ENCODE measurements at places on chromosomes 6 and 20.
A peak's percentile ranks its signal among the peaks of the same experiment; 100 is the strongest.

- H3K27me3 ChIP-seq = peaks cover 4% of the 10 kb centered on the region
- no peak for DNase-seq
- no peak overlapping the region for H3K4me3 ChIP-seq
- H3K4me1 ChIP-seq = peaks cover 52% of the 10 kb centered on the region
- H3K36me3 ChIP-seq = peaks cover 5% of the 10 kb centered on the region
Measured at GRCh38 chr20:49706630-49707091, 7.0 kb downstream of the B4GALT5 start.

GRCh38 chr6:119727504-119728219 lies 378.1 kb upstream of the MAN1A1 start:
- H3K27ac ChIP-seq = no peak overlapping the region
- H3K27me3 ChIP-seq = no peaks in the 10 kb centered on the region
- H3K36me3 ChIP-seq = no peaks in the 10 kb centered on the region
- H3K4me3 ChIP-seq = no peak overlapping the region
- H3K4me1 ChIP-seq = no peaks in the 10 kb centered on the region

DNA sequence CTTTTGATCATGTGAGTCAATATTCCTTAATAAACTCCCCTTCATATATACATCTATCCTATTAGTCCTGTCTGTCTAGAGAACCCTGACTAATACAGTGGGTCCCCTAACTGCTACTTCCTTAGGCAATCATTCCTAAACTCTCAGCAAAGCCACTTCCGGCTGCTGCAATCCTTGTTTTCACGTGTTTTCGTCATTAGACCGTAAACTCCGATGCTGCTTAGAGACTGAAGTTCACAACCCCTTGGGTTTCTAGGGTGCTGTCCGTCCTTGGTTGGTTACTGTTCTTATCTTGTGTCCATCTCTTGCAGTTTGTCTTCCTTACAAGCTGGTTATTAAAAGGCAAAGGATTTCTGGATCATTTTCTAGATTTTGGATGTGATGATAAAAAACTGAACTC lies 106.4 kb downstream of the GMPR start:
- no peak for DNase-seq
- no peaks in the 10 kb centered on the region for H3K36me3 ChIP-seq
- no peak overlapping the region for H3K4me3 ChIP-seq
- H3K4me1 ChIP-seq = peaks cover 3% of the 10 kb centered on the region
- peaks cover 2% of the 10 kb centered on the region for H3K27me3 ChIP-seq

DNA sequence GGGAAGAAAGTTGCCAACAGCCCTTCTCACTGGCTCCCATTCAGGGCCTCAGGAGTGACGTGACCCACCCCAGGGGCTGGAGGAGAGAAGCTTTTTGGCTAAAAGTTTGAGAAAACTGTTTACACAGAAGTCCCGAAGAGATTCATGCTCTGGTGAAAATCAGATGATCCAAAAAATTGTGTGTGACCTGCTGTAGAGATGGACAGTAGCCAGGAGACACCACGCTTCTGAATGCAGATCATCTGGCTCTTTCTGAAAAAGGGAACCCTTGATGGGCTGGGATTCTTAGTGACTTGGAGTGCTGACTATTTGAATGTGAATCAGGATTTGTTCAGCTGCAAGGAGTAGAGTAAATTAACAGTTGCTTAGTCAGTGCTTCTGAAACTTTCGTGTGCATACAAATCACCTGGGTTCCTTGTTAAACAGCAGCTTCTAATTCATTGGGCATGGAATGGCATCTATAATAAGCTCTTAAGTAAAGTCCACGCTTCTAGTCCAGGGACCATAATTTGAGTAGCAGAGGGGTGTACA lies 265.1 kb downstream of the PREX1 start:
- no peaks in the 10 kb centered on the region for H3K4me1 ChIP-seq
- peaks cover 7% of the 10 kb centered on the region for H3K36me3 ChIP-seq
- H3K27me3 ChIP-seq = peaks cover 2% of the 10 kb centered on the region
- H3K27ac ChIP-seq = no peak overlapping the region
- DNase-seq = no peak
- no peak overlapping the region for H3K4me3 ChIP-seq

DNA sequence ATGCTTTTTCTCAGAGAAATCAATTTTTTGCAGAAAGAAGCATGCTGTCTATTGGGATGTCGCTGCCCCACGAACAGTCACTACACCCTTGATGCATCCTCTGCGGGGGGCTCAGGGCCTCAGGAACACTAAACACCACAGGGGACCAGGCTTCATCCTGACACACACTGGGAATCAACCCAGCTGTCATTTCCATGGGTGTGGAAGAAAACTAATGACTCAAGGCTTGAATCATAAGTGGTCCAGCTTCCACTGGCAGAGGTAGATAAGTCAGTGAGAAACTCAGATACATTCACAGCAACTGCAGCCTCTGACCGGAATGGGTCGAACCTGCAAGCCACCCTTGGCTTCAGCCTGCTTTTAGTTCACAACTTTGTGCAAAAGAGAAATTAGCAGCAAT lies 81.3 kb upstream of the SPTLC3 start:
- no peak overlapping the region for H3K27ac ChIP-seq
- H3K36me3 ChIP-seq = no peaks in the 10 kb centered on the region
- no peaks in the 10 kb centered on the region for H3K27me3 ChIP-seq
- H3K4me1 ChIP-seq = peaks cover 53% of the 10 kb centered on the region
- DNase-seq = no peak

GRCh38 chr20:20373091-20373571 lies 5.2 kb downstream of the INSM1 start:
- no peak for DNase-seq
- no peak overlapping the region for H3K4me3 ChIP-seq
- H3K27ac ChIP-seq = no peak overlapping the region
- H3K4me1 ChIP-seq = peaks cover 6% of the 10 kb centered on the region

- H3K4me3 ChIP-seq = no peak overlapping the region
- no peak overlapping the region for H3K27ac ChIP-seq
- H3K4me1 ChIP-seq = peaks cover 2% of the 10 kb centered on the region
- H3K36me3 ChIP-seq = peaks cover 3% of the 10 kb centered on the region
- H3K27me3 ChIP-seq = peaks cover 4% of the 10 kb centered on the region
Measured at GRCh38 chr6:56311061-56311460, 63.7 kb upstream of the COL21A1 start.

DNA sequence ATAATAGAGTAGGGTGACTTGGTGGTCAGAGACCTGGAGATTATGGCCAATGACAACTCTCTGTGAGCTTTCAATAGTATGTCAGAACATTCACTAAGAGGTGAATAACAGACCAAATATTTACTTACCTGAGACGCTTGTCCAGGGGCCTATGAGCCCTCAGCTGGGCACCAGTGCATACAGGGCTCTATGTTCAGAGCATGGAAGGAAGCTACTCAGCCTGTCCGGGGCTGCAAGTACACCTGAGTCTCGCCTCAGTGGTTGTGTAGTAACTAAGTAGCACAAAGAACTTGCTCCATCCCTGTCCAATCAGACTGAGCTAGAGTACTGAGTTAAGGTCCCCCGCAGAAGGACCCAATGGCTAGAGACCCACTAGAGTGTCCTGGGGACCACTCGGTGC lies 11.6 kb upstream of the SCGN start:
- no peak overlapping the region for H3K4me3 ChIP-seq
- H3K4me1 ChIP-seq = no peaks in the 10 kb centered on the region
- H3K27ac ChIP-seq = no peak overlapping the region
- peaks cover 1% of the 10 kb centered on the region for H3K27me3 ChIP-seq
- no peak for DNase-seq

DNA sequence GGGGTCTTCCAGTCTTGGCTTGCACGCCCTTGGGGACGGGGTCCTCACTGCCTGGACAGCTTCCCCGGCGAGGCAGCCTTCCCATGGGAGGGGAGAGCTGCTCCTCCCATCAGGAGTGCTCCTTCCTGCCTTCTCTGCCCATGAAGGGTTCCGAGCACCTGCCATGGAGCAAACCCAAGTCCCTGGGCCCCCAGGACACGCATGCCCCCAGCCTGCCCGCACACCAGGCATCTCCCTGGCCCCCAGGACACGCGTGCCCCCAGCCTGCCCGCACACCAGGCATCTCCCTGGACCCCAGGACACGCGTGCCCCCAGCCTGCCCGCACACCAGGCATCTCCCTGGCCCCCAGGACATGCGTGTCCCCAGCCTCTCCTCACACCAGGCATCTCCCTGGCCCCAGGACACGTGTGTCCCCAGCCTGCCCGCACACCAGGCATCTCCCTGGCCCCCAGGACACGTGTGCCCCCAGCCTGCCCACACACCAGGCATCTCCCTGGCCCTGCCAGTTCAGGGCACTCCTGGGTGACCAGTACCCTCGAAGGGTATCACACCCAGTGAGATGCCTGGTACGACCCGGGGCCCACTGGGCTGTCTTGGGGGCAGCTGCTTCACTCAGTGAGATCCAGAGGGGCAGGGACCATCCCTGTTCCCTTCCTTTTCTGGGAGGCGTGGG lies 21.7 kb downstream of the COL20A1 start:
- H3K4me3 ChIP-seq = no peak overlapping the region
- no peaks in the 10 kb centered on the region for H3K36me3 ChIP-seq
- no peak overlapping the region for H3K27ac ChIP-seq
- peaks cover 3% of the 10 kb centered on the region for H3K27me3 ChIP-seq
- H3K4me1 ChIP-seq = no peaks in the 10 kb centered on the region

DNA sequence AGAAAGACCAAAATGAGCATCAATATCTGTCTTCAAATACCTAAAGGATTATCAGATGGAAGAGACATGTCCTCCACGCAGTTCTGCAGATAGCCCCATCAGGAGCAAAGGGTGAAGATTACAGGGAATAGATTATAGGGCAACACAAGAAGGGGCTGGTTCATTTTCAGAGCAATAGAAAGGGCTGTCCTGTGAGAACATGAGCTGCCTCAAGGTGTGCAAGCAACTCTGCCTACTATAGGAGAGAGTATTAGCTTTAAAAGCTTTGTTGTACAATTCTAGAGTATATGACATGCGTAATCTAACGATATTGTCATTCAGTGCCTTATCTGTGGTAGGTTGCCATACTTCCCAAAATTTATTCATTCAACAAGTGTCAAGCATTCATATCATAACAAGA lies 112.7 kb downstream of the NRSN1 start:
- H3K4me1 ChIP-seq = peaks cover 5% of the 10 kb centered on the region
- no peak overlapping the region for H3K27ac ChIP-seq
- H3K36me3 ChIP-seq = peaks cover 10% of the 10 kb centered on the region
- DNase-seq = no peak
- peaks cover 16% of the 10 kb centered on the region for H3K27me3 ChIP-seq
- H3K4me3 ChIP-seq = no peak overlapping the region

- H3K27ac ChIP-seq = peak overlapping the region; percentile 75
- H3K36me3 ChIP-seq = peaks cover 10% of the 10 kb centered on the region
- H3K4me1 ChIP-seq = peaks cover 75% of the 10 kb centered on the region
- H3K4me3 ChIP-seq = no peak overlapping the region
- H3K27me3 ChIP-seq = peaks cover 2% of the 10 kb centered on the region
Measured at GRCh38 chr20:48795732-48796131, 32.1 kb downstream of the PREX1 start.

GRCh38 chr20:2654384-2654822 lies 2.0 kb downstream of the NOP56 start:
- peak overlapping the region; percentile 79 for H3K4me3 ChIP-seq
- peaks cover 27% of the 10 kb centered on the region for H3K4me1 ChIP-seq
- peaks cover 49% of the 10 kb centered on the region for H3K36me3 ChIP-seq
- no peak for DNase-seq

DNA sequence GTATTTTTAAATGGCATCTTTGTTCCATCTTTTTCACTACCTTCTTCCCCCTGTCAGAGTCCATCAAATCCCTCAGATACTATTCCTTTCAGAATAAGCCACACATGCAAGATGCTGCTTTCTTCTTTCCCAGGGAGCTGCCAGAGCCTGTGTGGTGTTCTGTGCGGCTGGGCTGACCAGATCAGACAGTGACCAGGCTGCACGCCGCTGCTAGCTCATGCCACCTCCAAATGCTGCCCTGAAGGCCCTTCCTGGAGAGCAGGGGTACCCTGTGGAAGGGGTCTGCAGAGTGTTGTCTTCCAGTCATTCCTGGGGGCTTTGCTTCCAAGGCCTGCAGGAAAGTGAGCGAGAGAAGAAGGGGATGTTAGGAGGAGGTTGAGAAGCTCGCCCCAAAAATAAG lies 179.1 kb upstream of the SUPT3H start:
- peaks cover 3% of the 10 kb centered on the region for H3K27me3 ChIP-seq
- H3K36me3 ChIP-seq = no peaks in the 10 kb centered on the region
- no peak overlapping the region for H3K4me3 ChIP-seq

- no peak overlapping the region for H3K27ac ChIP-seq
- peaks cover 9% of the 10 kb centered on the region for H3K36me3 ChIP-seq
- no peak for DNase-seq
- H3K27me3 ChIP-seq = peaks cover 2% of the 10 kb centered on the region
Measured at GRCh38 chr6:66173587-66173986, 466.6 kb upstream of the EYS start.

GRCh38 chr6:85865420-85866369 lies 223.0 kb upstream of the SYNCRIP start:
- H3K4me1 ChIP-seq = no peaks in the 10 kb centered on the region
- no peaks in the 10 kb centered on the region for H3K36me3 ChIP-seq
- DNase-seq = no peak
- no peak overlapping the region for H3K4me3 ChIP-seq
- H3K27me3 ChIP-seq = peaks cover under 1% of the 10 kb centered on the region

GRCh38 chr6:130020073-130020906 lies 1.9 kb downstream of the L3MBTL3 start:
- peaks cover 10% of the 10 kb centered on the region for H3K27me3 ChIP-seq
- peak overlapping the region; percentile 96 for H3K4me3 ChIP-seq
- H3K36me3 ChIP-seq = peaks cover 13% of the 10 kb centered on the region
- peaks cover 21% of the 10 kb centered on the region for H3K4me1 ChIP-seq
- peak overlapping the region; percentile 80 for H3K27ac ChIP-seq
- peak; percentile 42 for DNase-seq

DNA sequence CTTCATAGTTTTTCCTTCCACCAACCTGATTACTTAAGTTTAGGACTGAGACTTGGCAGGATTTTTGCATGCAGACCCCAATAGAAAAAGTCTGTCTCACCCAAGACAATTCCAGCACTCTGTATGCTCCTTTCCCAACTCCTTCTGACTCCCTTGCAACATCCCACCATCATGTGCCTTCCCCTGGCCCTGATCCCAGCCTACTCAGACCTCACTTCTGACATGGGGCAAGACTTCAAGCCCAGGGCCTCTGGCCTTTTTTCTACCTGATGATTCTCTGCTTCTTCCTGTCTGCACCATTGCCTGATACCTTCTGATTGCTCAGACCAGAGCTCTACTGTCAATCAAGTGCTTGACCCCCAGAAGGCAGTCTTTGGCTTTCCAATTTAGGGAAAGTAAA lies 96.6 kb downstream of the HAO1 start:
- no peaks in the 10 kb centered on the region for H3K36me3 ChIP-seq
- peaks cover 2% of the 10 kb centered on the region for H3K27me3 ChIP-seq
- H3K4me1 ChIP-seq = no peaks in the 10 kb centered on the region
- DNase-seq = no peak
- no peak overlapping the region for H3K27ac ChIP-seq

GRCh38 chr6:113143206-113143605 lies 713.9 kb upstream of the MARCKS start:
- H3K36me3 ChIP-seq = peaks cover 3% of the 10 kb centered on the region
- peaks cover 27% of the 10 kb centered on the region for H3K4me1 ChIP-seq
- H3K4me3 ChIP-seq = no peak overlapping the region
- no peak for DNase-seq

GRCh38 chr20:11012975-11013374 lies 339.2 kb upstream of the JAG1 start:
- no peak overlapping the region for H3K27ac ChIP-seq
- H3K4me1 ChIP-seq = no peaks in the 10 kb centered on the region
- no peak for DNase-seq

Data from endothelial cell (in vitro differentiated cells).